Endothelial cell of umbilical vein (primary cell): ENCODE measurements at places on chromosomes 4 and X. TPM values are rescaled to one million over a fixed set of nuclear protein-coding genes. Genes with fewer than 3 reads are reported as not detected.

Gene H2BW2
- polyA plus RNA-seq: not detected in 2 replicates

Gene MAGEE2
- not detected in 2 replicates for polyA plus RNA-seq

Gene ATP1B4
- polyA plus RNA-seq: not detected in 2 replicates

Gene SYP
- 0.11 and 0.21 TPM in 2 replicates for polyA plus RNA-seq

Gene LANCL3
- 0.08 and 0.12 TPM in 2 replicates for polyA plus RNA-seq

Gene MAGIX
- 0.88 and 0.94 TPM in 2 replicates for polyA plus RNA-seq
